ENCODE measurements at places on chromosomes 7 and 10.

GRCh38 chr7:309586-310228 is 19.7 kb downstream of the FOXL3 start:
- DNase-seq: no peak

GRCh38 chr7:114548081-114548980 is 133.7 kb downstream of the FOXP2 start:
- no peak for DNase-seq

DNA sequence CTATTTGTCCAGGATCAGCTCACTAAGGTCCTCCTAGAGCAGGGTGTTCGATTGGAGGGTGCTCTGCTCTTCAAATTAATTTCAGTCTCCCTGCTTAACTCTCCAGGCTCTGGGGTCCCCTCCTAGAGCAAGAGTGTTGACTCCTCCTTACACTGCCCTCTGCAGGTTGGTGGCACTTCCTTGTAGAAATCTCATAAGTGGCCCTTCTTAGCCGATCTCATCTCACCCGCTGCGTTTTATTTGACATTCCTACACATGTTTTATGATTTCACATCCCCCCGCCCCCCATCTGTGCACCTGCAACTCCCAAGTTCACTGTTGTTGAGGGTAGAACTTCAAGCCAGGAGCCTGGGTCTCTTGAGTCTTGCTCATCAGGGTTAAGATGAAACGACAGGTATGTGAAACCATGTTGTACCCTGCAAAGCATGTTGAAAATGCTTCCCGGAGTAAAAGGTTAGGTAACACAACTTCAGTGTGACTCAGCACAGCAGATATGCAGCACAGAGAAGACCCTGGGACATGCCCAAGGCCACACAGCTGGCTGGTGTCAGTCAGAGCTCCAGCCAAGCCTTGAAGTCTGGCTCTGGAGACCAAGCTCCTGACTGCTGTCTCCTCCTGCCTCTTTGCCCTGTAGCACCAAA is 171.2 kb downstream of the PRKAG2 start:
- DNase-seq: no peak

- no peak for DNase-seq
Observed at GRCh38 chr10:9010093-9010492, 955.6 kb downstream of the GATA3 start.

- no peak for DNase-seq
Observed at GRCh38 chr10:59997827-59998525, 91.6 kb upstream of the CCDC6 start.

DNA sequence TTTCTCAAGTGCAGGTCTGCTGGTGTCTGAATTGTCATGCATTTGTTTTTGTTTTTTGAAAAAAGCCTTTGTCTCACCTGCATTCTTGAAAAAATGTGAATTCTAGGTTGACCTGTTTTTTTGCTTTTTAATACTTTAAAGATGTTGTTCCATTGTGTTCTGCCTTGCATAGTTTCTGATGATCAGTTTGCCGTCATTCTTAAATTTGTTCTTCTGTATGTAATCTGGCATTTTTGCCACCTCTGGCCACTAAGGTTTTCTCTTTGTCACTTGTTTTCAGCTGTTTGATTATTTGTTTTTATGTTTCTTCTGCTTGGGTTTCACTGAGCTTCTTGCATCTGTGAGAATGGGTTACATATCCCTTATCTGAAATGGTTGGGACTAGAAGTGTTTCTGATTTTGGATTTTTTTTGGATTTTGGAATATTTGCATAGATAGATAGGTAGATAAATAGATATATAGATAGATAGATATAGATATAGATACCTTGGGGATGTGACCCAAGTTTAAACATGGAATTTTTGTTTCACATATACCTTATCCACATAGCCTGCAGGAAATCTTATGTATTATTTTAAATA is 16.5 kb downstream of the MGMT start:
- DNase-seq: no peak

GRCh38 chr7:4172883-4173282 is 509.2 kb upstream of the FOXK1 start:
- DNase-seq: no peak

DNA sequence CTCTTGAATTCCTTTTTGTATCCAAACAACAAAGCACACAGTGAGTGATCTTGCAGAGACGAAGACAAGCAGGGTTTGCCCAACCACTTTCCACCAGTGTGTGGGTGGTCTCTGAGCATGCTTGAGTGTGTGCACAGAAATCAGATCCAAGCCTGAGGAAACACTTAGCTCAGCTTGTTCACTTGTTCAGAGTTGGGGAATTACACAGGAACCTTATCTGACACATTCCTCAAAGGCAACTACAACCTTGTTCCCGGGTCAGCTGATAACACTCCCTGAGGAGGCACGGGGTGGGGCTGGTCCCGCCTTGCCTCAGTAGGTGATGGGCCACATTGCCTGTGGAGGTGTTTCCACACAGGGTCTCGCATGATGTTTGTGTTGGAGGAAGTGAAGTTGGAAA is 216.9 kb downstream of the DYNC1I1 start:
- DNase-seq: no peak

DNA sequence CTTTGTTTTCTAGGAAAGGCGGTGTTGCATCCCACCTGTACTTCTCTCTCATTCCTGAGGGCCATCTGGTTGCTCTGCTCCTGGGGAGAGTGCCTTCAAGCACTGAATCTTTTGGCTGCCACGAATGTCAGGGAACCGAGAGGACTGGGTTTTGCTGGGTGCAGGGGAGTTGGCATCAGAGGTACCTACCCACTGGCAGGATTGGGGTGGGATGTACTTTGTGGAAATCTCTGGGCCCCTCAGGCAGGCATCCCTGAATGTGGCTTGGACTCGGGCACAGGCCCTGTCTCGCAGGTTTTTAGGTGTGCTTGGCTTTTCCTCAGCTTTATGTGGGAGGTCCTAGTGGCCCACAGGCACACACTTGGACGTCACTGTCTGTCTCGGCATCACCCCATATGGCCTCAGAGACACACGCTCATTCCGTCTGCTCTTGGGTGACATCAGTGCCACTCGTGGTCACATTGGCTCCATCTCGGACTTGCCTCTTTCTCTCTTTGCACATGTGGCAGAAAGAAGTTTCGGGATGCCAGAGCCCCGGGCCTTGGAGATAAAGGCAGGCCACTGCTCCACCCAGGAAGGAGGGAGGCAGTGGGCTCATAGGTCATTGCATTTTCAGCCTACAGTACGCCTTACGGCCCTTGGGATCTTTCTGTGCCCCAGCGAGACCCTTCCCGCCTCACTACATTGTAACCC is 325.6 kb downstream of the ZNF716 start:
- no peak for DNase-seq

- DNase-seq: no peak
Observed at GRCh38 chr7:123645516-123645915, 10.2 kb upstream of the LMOD2 start.

DNA sequence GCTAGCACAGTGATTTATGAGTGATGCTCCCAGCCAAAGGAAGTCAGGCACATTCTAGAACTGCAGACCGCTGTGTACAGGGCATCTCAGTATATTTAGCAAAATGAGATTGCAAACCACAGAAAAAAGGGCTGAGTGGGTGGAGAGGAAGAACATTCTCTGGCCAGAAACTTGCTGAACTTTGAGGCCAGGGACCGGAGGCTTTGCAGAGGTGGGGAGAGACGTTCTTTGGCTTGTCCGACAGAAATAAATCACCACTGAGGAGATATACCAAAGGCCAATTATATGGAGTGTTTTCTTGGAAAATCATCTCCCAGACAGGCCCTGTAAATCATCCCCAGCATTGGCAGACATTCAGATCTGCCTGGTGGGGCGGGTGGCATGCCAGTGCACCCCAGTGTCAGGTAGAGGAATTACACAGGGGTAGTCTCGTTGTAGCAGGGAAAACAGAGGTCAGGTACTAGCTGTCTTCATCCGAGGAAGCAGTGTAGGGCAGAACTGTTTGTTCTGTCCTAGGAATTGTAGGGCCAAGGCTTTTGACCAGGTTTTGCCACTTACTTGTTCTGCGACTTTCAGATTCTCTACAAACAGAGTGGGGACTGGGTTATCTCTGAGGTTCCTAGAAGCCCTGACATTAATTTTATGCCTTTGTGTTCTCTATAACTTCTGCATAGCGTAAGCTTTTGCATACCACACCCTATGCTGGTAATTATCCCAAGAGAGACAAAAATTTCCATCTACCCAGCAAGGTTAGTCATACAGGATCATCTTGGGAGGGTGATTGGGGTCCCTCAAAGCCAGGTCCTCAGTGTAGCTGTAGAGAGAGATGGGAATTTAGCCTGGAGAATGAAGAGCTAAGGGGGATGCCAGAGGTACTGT is 655.6 kb downstream of the LRMDA start:
- no peak for DNase-seq

- DNase-seq: no peak
Observed at GRCh38 chr7:107051376-107051775, 6.9 kb downstream of the PRKAR2B start.

- no peak for DNase-seq
Observed at GRCh38 chr7:55963584-55964168, 709 bp upstream of the NIPSNAP2 start.

- DNase-seq: peak; percentile 31
Observed at GRCh38 chr10:115659616-115660015, 566.5 kb downstream of the ATRNL1 start.

- DNase-seq: no peak
Observed at GRCh38 chr10:6176691-6177231, 26.0 kb upstream of the PFKFB3 start.

- no peak for DNase-seq
Observed at GRCh38 chr10:91493313-91493712, 83.2 kb downstream of the HECTD2 start.

- no peak for DNase-seq
Observed at GRCh38 chr7:35781767-35782515, 18.9 kb upstream of the SEPTIN7 start.

DNA sequence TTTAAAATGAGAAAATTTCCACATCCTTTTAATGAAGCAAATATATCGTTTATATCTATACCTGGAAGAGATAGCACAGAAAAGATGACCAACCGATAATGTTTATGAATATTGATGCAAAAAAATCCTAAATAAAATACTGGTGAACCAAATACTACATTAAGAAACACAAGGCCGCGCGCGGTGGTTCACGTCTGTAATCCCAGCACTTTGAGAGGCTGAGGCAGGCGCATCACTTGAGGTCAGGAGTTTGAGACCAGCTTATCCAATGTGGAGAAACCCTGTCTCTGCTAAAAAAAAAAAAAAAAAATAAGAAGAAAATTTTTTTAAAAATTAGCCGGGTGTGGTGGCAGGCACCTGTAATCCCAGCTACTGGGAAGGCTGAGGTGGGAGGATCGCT is 25.8 kb downstream of the SHH start:
- DNase-seq: no peak

- DNase-seq: no peak
Observed at GRCh38 chr10:117168729-117169128, 28.6 kb upstream of the KCNK18 start.

GRCh38 chr10:92231196-92231595 is 59.7 kb downstream of the CPEB3 start:
- DNase-seq: no peak

DNA sequence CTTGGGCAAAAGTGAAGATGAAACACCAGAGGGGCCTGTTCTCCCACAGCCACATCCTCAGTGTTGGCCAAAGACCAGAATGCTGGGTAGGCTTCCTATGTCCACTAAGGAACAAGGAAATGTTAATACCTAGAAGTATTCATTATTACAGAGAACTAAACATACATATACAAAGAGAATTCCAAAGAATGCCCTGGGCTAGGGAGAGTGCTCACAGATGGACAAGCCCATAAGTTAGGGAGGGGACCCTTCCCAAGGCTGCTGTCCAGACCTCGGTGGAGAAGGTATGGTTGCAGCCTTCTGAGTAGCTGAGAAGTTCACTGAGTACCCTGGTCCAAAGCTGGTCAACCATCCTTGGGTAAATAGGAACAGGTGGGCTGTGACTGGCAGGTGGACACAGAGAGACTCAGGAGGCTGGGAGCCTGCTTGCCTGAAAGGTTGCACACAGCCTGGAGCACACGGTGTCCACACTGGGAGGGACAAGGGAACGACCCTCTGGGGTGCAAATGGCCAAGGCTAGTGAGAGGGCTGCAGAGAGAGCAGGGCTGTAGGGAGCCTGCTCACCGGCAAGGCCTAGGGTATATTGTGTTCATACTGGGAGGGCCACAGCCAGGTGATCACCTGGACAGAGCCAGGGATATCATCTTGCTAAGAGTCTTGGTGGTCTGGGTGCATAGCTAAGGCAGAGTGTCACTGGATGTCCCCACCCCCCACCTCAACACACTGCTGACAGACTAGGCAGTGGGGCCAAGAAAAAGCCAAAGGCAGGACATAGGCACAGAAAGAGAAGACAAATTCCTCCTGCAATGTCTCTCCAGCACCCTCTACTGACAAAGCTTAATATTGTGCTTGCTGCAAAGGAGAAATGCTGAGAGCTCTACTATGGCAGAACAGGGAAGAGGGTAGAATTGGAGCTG is 40.3 kb downstream of the CPVL start:
- peak; percentile 23 for DNase-seq

DNA sequence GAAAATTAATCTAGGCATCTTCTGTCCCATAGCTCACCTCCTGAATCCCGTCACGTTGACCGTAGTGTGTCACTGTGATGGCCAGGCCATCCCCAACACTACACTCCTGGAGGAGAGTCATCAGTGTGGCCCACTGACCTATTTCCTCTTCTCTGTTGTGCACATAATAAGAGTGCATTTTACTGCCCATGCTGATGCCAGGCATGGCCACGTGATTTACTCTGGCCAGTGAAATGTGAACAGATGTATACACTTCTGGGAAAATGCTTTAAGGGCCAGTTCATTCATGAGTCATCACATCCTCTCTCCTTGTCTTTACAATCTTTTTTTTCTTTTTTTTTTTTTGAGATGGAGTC is 101.9 kb upstream of the PIP4K2A start:
- no peak for DNase-seq

- no peak for DNase-seq
Observed at GRCh38 chr7:266851-267840, 22.8 kb upstream of the FOXL3 start.

- no peak for DNase-seq
Observed at GRCh38 chr7:94170836-94171235, 166.7 kb upstream of the BET1 start.

DNA sequence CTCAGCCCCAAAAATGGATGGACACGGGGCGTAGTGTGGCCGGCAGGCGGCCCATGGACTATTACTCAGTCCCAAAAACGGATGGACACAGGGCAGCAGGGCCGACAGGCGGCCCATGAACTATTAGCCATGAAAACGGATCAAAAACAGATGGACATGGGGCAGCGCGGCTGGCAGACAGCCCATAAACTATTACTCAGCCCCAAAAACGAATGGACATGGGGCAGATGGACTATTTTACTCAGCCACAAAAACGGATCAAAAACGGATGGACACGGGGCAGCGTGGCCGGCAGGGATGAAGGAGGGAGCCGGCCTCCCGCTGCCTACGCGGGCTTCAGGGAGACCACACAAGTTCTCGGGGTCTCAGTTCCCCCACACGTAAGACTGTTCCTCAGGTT is 32.9 kb downstream of the GPER1 start:
- no peak for DNase-seq

Data from HS-27A (cell line).